ENCODE measurements at places on chromosomes 6 and 20.

GRCh38 chr6:29009358-29009757 is 4.2 kb upstream of the ZNF311 start:
- H3K36me3 ChIP-seq = no peaks in the 10 kb centered on the region
- H3K27me3 ChIP-seq = no peaks in the 10 kb centered on the region

DNA sequence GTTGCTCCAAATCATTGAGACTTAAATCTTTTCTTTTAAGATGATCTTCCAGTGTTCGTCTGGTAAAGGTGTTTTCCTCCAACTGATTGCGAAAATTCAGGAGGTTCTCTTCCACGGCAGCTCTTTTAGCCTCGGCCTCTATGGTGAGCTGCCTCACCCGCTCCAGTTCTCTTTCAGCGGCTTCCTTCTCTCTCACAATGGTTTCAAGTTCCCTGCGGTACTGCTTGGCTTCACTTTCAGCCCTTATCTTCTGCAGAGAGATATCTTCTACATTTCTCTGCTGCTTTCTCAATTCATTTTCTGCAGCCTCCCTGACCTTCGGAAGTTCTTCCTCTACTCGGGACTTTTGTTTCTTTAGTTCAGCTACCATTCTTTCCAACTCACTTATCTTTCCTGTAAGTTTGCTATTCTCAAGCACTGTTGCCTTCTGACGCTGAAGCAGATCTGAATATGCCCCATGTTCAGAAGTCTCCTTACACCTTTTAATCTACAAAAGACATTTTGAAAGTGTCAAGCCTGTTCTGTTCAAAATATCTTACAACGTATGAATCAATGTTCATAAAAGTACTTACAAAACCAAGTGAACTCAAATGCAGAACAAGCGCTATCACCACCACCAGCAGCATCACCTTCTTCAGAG is 22.3 kb downstream of the DST start:
- peaks cover 5% of the 10 kb centered on the region for H3K36me3 ChIP-seq
- no peak overlapping the region for H3K4me3 ChIP-seq
- no peak for DNase-seq
- no peaks in the 10 kb centered on the region for H3K4me1 ChIP-seq

DNA sequence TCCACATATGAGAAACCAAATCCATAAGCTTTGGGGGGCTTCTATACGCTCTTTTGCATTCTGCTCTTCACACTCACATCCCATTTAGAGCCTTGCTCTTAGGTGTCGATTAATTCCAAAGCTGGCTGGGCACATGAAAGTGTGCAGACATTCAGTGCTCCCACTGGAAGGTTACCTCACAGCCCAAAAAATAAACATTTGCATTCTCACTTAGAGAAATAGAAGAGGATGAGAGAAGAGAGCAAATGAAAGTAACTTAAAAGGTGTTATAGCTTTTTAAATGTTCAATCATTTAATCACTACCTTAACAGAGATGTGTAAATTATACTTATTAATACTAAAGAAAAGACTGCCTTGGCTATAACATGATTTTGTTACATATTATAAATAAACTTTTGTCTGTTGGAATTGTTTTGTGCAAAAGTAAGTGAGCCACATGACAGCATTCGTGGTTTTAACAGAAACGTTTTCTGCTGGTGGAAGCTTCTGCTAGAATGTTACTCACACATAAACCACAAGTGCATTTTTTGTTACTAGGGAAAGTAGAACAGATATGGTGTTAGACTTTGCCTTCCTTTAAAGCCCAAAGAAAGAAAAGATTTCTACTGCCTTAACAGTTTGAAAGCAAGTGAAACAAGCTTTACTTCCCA is 116.7 kb downstream of the SIM1 start:
- H3K36me3 ChIP-seq = no peaks in the 10 kb centered on the region
- no peak overlapping the region for H3K27ac ChIP-seq
- no peaks in the 10 kb centered on the region for H3K27me3 ChIP-seq
- H3K4me3 ChIP-seq = no peak overlapping the region

DNA sequence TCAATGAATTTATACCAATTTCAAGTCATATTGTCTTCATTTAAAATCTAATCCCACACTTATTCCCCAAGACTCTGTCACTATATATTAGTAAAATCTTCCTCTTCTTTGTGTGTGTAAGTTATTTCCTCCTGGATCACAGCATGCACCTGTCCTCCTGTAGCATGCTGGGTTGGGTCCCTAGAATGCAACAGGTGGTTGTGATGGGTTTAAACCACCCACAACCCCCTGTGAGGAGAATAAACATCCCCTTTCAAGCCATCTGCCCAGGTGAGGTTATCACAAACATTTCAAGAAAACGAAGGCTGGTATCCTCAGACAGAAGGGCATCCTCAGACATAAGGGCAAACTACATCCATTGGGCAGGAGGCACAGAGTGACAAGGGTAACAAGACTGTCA is 26.4 kb downstream of the DZANK1 start:
- no peaks in the 10 kb centered on the region for H3K4me1 ChIP-seq
- H3K27me3 ChIP-seq = no peaks in the 10 kb centered on the region
- no peak overlapping the region for H3K27ac ChIP-seq
- H3K4me3 ChIP-seq = no peak overlapping the region
- no peaks in the 10 kb centered on the region for H3K36me3 ChIP-seq

Measured in esophagus squamous epithelium (tissue), 5 donors.